Activated CD8-positive, alpha-beta memory T cell treated with anti-CD3 and anti-CD28 coated beads for 1 hour (primary cell): ENCODE measurements at places on chromosomes 7 and 10.

- peak; percentile 53 for DNase-seq
These were observed 4.6 kb upstream of the VGF start for GRCh38 chr7:101169838-101170551.

GRCh38 chr7:140078392-140078791, 15.6 kb upstream of the PARP12 start:
- DNase-seq: no peak

GRCh38 chr10:116636385-116636784, 15.6 kb downstream of the PNLIPRP2 start:
- no peak for DNase-seq

DNA sequence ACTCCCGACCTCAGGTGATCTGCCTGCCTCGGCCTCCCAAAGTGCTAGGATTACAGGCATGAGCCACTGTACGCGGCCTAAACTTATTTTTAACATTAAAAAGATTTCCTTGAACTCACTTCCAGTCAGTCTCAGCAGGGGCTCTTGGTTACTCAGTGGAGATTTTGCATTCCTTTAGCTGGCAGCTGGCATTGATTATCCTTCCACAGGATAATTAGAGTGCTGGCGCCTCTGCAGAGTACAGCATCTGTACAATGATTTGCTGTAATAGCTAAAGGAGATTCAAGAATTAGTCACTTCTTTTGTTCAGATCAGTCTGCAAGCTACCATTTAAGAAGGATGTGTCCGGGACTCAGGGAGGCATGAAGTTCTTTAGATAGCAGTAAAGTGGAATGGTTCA, 125.0 kb upstream of the NPY start:
- DNase-seq: no peak

GRCh38 chr7:69871213-69871885, 273.1 kb downstream of the AUTS2 start:
- DNase-seq: no peak

- DNase-seq: no peak
These were observed 972.6 kb downstream of the KCNMA1 start for GRCh38 chr10:76665029-76665428.

GRCh38 chr10:53977267-53977666, 823.8 kb downstream of the PCDH15 start:
- no peak for DNase-seq

GRCh38 chr7:28771906-28772622, 186.1 kb downstream of the TRIL start:
- no peak for DNase-seq

GRCh38 chr7:26843705-26844104, 20.7 kb downstream of the SKAP2 start:
- no peak for DNase-seq

DNA sequence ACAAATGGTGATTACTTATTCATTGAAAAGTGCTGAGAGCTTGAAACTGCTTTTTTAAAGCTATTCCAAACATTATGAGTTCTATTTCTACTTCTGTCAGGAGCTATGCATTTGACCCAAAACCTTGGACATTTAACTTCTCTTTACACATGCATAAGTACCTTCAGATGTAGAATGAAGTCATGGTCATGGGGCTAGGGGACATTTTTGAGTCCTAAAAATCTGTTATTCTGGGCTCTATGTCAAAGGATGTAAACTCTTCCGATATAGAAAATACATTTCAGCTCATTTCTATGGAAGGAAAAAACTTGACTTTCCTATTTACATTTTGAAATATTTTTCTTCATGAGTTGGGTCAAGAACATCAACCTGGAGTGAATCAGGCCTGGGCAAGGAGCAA, 179.5 kb upstream of the CXCL12 start:
- DNase-seq: no peak

DNA sequence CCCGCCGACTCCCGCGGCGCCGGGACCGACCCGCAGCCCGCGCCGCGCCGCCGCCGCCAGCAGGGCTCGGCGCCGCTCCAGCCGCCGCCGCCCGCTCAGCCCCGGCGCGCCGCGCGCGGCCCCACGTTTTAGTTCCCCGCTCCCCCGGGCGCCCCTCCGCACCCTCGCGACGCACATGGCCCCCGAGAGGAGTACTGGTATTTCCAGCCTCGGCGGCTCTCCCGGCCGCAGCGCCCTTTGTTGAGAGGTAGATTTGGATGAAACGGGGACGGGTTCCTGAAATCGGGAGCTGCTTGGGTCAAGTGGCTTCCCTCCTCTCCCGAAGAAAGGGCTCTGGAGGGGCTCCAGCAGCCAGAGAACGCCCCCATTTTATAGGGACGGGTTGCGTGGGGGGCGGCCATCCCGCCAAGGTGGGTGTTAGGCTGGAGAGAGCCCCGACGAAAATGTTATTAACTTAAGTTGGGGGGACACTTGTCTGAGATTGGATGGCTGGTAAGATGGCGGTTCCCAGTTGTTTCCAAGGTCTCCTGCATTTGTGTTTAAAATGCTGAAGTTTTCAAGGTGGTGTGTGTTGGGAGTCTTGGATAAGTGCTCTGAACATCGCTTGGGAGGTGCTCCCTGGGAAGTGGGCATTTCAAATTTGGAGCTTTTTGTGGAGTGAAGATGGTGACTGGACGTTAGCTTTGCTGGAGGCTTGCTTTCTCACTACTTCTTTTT, 1.2 kb downstream of the BMI1 start:
- DNase-seq: no peak

DNA sequence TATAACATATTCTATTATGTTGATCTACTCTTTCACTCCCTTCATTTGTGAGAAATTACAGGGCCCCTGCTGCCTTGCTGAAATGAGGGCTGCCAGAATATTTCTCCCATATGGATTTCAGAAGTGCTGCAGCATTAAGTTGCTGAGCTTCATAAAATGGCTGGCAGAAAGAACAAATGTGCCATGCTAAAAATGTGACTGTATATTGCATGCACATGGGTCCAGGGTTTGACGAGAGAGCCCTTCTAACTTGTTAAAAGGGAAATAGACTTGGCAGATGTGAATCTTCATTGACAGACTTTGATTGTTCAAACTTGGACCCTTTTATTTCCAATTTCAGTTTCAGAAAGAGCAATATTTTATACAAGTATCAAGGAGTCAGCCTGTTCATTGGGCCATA, 468.6 kb downstream of the PHTF2 start:
- no peak for DNase-seq

DNA sequence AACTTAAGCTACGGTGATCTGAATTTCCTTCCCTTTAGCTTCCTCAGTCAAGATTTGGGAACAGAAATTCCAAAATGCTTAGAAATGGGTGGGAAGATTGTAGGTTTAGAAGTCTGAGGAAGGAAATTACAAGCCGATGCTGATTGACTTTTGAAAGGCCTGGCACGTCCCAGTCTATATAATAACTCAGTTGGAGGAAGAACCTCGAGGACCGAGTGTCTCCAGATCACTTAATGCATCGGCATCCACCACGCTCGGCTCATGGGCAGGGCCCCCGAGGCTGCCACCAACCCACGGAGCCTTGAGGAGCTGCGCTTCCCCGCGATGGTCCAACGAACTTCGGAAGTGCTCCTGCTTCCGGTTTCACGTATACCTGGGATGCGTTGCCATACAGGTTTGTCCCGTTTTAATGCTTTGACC, 10.4 kb upstream of the SP8 start:
- no peak for DNase-seq

DNA sequence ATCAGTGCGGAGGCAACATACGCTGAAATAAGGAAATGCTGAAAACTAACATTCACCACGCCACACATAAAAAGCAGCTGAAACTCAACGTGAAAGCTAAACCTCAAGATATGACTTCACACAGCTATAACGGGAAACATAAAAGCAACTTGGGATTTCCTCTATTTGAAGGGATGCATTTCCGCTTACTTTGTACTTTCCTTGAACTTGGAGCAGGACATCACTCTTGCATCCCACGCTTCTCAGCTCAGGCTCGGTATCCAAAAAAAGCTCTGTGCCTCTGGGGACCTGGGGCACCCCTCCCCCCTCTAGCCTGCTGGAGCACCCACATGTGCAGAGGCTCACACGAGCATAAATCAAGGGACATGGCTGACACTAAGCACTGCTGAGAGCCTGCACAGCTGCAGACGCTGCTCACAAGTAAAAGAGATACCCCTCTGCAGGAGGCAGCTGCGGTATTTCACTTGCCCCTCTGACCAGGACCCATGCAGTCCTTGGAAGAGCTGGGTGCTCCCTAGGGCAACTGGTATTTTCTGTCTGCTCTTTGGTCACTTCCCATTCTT, 34.2 kb downstream of the PARD3 start:
- no peak for DNase-seq

GRCh38 chr7:45215601-45216062, 58.0 kb downstream of the RAMP3 start:
- DNase-seq: no peak

GRCh38 chr10:32149252-32149955, 93.2 kb upstream of the KIF5B start:
- DNase-seq: no peak

GRCh38 chr10:109922976-109923921, at the start of gene XPNPEP1:
XPNPEP1 (minus strand) TSS chr10:109923511; CDS start chr10:109923433, 78 bp downstream.
- peak; percentile 66 for DNase-seq

GRCh38 chr7:114530057-114530611, 115.5 kb downstream of the FOXP2 start:
- no peak for DNase-seq

- no peak for DNase-seq
These were observed 364.2 kb upstream of the COBL start for GRCh38 chr7:51680594-51681399.

DNA sequence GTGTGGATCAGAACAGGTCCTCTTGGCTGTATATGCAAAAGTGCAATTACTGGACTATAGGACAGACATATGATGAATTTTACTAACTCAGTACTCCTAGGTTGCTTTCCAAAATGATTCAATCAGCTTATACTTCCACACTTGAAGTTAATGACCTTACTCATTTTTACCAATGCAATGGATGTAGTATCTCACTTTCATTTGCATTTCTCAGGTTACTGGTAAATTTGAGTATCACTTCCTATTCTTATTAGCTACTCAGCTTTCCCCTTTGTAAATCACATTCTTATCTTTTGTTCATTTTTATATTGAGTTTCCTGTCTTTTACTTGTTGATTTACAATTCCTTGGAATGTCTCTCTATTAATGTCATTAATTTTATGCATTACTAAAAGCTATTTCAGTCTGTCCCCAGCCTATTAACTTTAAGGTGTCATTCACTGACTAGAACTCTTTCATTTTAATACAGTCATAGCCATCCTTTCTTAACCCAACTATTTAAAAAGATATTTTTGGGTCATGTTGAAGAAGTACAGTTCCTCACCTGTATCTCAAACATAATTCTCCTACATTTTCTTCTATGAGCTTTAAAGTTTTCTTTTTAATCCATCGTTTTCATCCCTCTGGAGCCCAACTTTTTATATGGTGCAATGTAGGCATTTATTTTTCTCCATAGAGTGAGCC, 88.6 kb downstream of the VIM start:
- no peak for DNase-seq
